Renal cortical epithelial cell (primary cell): ENCODE measurements at places on chromosomes 5 and 9. TPM values are rescaled to one million over a fixed set of nuclear protein-coding genes. Genes with fewer than 3 reads are reported as not detected.

SHB gene
- 36.6 and 37.3 TPM in 2 replicates for total RNA-seq

SH2D3C gene
- 0.05 and 0.17 TPM in 2 replicates for total RNA-seq

ASPN gene
- not detected in 2 replicates for total RNA-seq

IRX1 gene
- total RNA-seq, result 3.3 and 11.7 TPM in 2 replicates

ATP10B gene
- under 0.01 and 0.10 TPM in 2 replicates for total RNA-seq
